ENCODE measurements at places on chromosomes 2 and 18.
A peak's percentile ranks its signal among the peaks of the same experiment; 100 is the strongest.

- peak; percentile 56 for DNase-seq
Observed at GRCh38 chr18:63994783-63995399, 25.0 kb downstream of the SERPINB8 start.

- no peak for DNase-seq
Observed at GRCh38 chr18:75064513-75064905, 144.4 kb downstream of the PTGR3 start.

DNA sequence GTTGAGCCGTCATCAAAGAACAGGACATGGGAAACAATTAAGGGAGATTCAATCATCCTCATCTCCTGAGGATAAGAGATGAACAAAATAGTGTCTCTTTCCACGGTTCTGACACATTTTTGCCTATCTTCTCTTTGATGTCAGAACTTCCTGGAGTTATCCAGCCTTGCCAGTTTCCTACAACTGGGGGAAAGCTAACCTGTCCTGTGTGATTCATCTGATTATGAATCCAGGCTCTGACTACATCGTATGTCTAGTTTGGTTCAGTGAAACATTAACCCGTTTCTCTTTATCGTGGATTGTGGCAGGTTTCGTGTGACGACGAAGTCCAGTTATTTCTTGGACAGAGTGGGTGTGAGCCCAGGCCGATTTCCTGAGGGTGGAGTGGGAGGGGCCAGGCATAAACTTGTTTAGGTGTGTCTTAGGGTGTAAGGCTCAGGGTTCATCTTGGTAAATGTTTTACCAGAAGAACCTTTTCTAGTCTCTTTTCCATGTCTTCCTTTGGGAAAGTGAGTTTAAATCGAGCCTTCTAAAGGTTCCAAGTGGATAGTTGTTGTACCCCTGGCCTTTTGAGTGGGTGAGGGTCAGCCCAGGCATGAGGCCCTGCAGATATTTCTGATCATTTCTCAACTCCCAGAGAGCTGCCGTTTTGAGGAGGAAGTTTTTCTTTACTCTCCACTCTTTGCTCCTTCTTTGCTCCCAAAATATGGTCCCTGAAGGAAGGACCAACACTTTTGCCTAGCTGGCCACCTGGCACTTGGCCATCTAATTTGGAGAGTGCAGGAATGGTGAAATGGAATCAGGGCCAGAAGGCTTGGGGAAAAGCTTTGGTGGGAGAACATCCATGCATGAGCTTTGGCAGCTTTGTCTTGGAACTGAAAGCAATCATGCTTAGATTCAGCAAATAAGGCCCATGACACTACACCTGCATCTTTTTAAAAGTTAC, 50.4 kb upstream of the FZD5 start:
- DNase-seq, result no peak

DNA sequence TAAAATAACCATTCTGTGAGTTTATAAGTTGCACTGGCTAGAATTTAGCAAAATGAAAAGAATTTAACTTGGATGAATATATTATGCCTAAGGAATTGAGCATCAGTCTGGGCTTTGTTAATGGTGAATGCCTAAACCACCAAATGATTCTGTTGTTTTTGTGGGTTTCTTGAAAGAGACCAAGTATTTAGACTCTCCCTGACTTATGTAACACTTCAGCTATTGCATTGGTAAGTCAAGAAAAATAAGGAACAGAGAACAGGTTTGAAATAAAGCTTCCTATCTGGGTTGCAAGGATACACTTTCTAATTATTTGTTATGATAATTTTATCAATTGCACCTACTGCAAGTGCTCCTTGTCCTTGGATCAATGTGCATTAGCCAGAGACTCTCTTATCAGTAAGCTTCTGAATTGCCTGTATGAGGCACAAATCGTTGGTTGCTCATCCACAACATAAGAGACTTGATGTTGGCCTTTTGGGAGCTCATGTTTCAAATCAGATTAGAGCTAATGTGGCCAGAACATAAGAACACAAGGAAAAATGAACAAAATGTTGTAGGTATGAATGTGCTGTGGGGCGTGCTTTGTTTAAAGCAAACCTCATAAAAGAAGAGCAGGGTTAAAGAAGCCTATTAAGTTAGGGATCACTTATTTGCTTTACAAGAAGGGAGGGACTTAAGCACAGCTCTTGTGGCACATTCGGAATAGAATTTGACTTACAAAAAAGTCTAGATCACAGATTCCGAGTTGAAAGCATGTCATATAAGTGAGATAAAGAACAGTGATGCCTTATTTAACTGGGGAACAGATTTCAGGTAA, 37.2 kb downstream of the PRKCE start:
- DNase-seq, result no peak
